Stimulated activated CD8-positive, alpha-beta memory T cell treated with anti-CD3 and anti-CD28 coated beads, Interleukin-4, amount 100 ng/mL, for 4 hours (primary cell): ENCODE measurements at places on chromosomes 3 and 15.

GRCh38 chr3:78804251-78805037 lies 963.4 kb downstream of the ROBO1 start:
- DNase-seq, result no peak

DNA sequence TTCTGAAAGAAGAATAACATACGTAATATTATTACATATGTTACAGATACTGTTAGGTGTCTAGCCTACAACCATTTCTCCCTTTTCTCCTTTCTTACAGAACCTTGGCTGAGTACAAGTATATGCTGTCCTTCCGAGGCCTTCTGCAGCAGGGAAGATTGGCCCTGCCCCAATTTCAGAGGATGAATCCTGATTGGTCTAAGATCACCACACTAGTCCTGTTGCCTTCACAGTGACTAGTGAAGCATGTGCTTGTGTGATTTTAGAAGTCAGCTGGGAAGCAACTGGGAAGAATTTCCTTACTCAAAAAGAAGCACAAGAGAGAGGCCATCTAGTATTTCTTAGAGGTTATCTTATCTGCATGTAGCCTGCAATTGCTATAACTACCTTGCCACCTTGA lies 30.6 kb upstream of the MECOM start:
- no peak for DNase-seq

DNA sequence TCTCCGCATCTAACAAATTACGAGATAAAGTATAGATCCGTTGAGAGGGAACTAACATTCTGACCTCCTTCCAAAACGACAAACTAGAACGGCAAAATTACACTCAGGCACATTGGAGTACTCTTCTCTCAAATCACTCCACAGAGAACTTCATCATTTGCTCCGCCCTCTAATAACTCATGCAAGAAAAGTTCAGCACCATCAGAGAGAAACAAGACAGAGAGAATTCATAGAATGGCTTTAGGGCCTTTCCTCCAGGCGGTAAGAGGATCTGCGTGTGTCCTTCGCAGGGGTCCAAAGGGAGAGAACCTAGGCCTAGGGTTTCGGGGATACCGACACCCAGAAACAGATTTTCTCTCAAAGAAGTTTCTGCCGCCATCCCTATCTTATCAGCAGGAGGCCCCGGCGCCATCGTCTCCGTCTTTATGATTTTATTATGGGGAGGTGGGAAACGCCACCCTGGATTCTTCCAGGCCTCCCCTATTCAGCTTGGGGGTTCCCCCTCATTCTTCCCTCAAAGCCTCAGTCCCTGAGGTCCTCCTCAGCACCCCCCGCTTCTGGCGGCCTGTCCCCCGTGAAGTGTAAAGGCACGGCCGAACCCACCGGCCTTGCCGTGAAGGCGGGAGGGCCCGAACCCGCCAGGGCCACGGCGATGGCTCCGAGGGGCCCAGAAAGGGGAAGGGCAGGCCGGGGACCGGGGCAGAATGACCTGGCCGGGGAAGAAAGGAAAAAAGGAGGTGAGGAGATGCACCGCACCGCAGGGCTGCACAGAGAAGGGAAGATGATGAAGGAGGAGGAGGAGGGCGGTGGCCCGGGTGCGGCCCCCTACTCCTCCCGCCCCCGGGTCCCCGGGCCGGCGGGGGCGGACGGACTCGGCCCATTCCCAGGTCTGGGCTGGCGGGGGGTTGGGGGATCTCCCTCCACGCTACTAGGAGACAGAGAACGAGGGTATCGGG lies 768 bp downstream of the UBXN7 start:
- DNase-seq, result no peak

DNA sequence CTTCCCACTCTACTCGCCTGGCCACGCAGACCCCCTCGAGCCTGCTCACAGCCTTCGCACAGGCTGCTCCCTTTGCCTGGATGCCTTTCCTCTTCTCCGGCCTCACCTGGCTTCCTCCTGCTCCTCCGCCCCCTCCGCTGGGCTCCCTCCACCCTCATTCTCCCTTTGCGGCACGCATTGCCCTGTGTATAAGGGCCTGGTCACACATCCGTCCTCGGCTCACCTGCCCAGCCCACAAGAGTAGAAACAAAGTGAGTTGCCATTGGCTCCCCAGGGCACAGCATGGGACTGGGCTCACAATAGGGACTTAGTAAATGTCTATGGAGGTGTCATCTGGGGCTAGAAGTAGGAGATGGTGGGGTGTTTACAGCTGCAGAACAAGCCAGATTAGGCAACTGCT lies 4.2 kb downstream of the PLXND1 start:
- DNase-seq, result no peak

GRCh38 chr3:83928903-83929302 lies 1029.9 kb upstream of the CADM2 start:
- no peak for DNase-seq

GRCh38 chr15:88938802-88939485 lies 25.8 kb upstream of the MFGE8 start:
- DNase-seq, result no peak

DNA sequence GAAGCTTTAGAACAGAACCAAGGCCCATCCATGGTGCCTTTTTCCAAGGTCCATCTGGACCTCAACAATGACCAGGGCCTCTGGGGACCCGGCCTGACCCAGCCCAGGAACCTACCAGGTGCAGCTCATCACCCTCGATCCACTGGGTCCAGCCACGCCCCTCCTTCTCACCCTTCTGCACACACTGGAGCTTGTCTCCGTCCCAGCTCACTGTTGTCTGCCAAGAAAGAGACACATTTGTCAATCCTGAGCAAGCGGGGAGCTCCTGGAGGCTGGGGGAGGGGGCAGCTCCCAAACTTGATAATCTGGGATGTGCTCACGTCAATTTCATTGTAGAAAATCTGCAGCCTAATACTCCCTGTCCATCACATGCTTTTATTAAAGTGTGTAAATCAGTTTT lies 21.2 kb downstream of the RBP1 start:
- no peak for DNase-seq

GRCh38 chr15:74167891-74168331 lies 5.6 kb upstream of the ISLR start:
- DNase-seq, result no peak
